ENCODE measurements at places on chromosomes 12 and 14.

GRCh38 chr14:95293449-95293848 is 26.3 kb downstream of the CLMN start:
- DNase-seq, result no peak

DNA sequence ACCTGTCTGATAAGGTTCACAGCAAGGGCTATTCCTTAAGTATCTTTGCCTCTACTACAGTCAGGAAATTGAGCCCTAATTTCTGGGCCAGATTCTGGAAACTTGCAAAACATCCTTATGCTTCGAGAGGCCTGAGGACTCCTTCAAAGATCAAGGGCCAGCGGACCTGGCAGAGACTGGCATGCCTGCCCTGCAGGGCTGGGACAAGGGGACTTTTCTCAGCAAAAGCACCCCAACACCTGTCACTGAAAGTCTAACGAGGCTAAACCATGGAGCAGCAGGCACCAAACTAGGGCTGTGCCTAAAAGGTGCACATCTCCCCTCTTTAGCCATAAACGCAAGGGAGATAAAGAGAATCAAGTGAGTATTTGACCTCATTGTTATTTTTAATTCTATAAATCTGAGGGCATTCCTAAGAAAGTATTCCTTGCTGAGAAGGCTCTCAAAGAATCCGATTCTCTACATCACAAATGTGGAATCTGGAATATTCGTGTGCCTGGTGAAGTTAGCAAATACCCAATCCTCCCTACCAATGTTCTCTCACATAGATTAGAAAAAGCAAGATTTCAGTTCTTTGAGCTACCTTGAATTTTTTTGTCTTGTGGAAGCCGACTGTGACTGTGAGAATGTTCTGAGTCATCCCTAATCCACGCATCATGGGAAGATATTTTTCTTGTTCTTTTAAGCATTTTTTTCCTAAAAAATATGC is 328.2 kb upstream of the NOVA1 start:
- DNase-seq, result no peak

GRCh38 chr12:47071241-47071852 is 8.1 kb upstream of the PCED1B start:
- DNase-seq, result peak; percentile 32

DNA sequence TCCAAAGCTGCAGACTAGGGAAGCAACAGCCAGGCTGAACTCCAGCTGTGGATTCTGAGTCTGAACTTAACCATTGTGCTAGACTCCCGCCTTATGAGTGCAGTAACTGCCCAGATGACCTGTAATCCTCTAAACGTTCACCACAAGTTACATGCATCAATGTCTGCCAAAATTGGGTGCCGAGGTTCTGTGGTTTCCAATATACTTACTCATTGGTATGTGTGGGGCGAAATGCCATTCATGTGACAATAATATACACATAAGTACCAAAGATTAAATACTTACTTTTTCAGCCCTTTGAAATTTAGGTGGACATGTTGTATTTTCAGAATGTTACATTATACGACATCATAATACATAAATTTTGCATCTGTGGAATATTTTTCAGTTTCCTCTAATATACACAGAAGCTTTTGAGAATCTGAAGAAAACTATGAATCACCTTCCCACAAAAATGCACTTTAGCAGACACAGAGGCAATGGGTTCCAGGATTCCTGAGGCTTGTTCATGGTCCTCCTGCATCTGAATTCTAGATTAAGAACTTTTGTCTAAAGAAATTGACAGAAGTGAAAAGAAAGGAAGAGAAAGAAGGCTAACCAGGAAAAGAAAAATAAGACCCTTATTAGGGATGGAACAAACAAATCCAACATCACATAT is 31.7 kb downstream of the GRIP1 start:
- no peak for DNase-seq

DNA sequence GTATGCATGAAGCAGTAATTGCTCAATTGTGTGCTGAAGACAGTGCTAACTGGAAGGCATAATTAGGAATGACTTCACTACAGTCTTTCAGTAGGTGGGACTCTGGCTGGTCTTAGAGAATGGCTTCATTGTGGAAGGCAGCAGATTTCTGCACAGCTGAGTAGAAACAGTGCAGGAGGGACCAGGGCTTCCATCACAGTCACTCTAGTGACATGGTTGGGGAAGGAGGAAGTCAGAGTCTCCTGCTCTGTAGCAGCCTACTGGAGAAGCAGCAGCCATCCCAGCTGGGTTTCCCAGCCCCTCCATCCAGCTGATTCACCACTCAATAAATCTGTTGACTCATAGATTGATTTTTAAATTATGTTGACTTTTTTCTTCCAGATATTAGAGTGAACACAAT is 80.6 kb upstream of the DBX2 start:
- no peak for DNase-seq

DNA sequence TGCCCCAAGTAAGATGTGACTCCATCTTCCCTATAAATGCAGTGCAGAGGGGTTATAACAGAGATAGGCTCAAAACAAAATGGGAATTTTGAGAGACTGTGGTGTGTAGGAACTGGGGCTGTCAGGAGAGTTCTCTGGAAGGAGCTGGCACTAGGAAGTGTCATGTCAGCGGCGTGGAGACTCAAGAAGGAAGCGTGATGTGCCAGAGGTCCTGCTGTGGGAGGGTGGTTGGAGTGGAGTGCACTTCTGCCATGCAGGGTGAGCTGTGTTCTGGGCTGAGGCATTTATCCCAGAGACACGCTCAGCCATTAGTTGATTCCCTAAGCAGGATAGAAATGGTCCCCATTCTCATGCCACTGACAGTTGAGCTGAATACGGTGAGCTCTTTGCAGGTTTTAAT is 19.0 kb downstream of the GLT1D1 start:
- DNase-seq, result no peak

- DNase-seq, result no peak
These were observed 174.9 kb upstream of the FAR2 start for GRCh38 chr12:28974166-28974565.

- no peak for DNase-seq
These were observed 502.2 kb upstream of the USP15 start for GRCh38 chr12:61757831-61758505.

- no peak for DNase-seq
These were observed 67.9 kb upstream of the NCOR2 start for GRCh38 chr12:124635316-124635715.

- no peak for DNase-seq
These were observed 34.5 kb downstream of the USP44 start for GRCh38 chr12:95516757-95517156.

- DNase-seq, result no peak
These were observed 133.4 kb upstream of the FGD4 start for GRCh38 chr12:32265951-32266350.

GRCh38 chr12:129903956-129904829 is at the start of gene TMEM132D:
TSS of gene TMEM132D (minus strand) at chr12:129904025.
- DNase-seq, result no peak

GRCh38 chr14:95106971-95107370 is 50.4 kb downstream of the DICER1 start:
- DNase-seq, result no peak
